ENCODE measurements at places on chromosomes 13 and 19.

GRCh38 chr13:90156390-90156789 is 1191.1 kb upstream of the MIR17HG start:
- DNase-seq: no peak

DNA sequence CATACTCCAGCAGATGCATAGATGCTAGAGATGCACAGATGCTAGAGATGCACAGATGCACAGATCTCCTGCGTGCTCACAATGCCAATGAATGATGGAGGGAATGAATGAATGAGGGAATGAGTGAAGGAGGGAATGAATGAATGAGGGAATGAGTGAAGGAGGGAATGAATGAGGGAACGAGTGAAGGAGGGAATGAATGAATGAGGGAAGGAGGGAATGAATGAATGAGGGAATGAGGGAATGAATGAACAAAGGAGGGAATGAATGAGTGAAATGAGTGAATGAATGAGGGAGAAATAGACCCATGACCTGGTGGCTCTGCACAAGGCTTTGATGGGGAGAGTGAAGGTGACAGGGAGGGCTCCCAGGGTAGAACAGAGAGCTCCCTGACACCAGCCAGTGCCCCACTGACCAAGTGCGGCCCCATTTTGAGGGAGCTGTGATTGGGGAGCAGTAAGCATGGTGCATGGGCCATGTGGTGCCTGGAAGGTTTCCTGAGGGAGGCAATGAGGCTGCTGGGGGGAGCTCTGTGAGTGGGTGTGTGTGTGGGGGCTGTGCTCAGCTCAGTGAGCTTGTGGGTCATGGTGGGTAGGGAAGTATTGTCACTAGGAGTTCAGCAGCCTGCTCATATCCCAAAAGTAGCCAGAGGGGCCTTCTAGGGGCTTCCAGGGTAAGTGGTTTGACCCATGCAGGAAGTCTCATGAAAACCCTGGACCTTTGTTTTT is 12.7 kb downstream of the SLC27A1 start:
- no peak for DNase-seq

DNA sequence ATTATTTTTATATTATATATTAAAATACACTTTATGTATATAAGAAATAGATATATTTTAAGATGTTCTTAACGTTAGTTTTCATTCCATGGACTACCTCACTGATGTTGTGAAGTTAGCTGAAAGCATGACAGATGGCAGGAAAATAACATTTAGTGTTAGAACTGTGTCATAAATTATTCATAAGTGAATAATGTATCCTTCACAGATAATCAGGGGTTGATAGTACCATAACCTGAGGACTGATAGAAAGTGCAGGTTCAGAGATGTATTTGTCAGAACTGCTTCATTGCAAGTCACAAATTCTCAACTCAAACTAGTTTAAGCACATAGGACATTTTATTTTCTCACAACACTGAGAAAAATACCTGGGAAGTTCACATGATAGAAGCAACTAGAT is 14.6 kb upstream of the DIAPH3 start:
- no peak for DNase-seq

GRCh38 chr13:44972956-44973581 is 16.2 kb downstream of the NUFIP1 start:
- DNase-seq: no peak

DNA sequence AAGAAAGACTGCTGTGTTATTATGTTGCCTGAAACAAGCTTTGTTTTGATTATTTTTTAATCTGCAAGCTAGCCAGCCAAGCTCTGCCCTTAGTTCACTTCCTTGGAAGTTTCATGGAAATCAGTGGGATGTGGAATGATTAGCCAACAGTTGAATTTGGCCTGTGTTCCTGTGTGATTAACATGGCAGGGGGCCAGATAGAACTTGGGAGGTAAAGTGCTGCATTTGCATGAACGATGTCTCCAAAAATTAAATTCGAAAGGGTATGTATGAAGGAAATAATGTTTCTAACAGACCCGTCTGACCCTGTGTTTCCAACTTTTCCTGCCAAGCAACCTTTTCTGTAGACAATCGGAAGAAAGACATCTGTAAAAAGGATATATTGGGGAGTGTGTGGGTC is 32.2 kb downstream of the UFM1 start:
- no peak for DNase-seq

- peak; percentile 57 for DNase-seq
Measured at GRCh38 chr19:10503002-10503789, at the start of gene KEAP1. Gene KEAP1, minus strand, starts transcription at chr19:10503356. Its CDS starts 3,323 bp downstream, at chr19:10500033.

DNA sequence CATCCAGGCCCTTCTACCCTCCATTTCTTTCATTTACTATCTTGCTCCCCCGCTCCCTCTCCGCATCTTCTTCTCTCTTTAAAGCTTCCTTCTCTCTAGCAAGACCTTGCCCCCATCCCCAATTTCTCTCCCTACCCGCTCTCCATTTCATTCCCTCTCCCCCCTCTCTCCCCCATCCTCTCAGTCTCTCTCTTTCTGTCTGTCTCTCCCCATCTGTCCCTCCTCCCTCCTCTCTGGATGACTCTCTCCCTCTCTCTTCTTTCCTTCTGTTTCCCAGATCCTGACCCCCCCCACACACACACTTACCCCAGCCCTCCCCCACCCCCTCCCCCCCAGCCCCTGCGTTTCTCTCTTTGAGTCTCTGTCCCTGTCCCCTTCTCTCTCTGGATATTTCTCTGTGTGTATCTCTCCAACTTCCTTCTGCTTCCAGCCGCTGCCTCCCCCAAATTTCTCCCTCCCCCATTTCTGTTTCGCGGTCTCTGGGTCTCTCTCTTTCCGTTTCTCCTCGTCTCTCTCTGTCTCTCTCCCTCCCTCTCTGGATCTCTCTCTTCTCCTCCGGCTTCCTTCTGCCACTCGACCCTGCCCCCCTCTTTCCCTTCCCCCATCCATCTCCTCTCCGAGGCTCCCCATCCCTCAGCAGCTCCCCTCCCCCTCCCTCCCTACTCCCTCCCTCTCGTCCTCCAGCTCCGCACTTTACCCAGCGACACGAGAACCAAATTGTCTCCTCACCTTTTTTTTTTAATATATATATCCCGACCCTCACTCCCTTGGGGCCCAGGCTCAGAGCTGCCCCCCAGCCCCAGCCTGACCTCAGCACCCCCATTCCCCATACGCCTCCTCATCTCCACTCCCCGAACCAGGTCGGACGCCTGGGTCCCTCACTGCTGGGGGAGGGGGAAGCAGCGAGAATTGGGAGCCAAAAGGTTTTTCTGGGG is 3.6 kb upstream of the CACNG8 start:
- DNase-seq: no peak

DNA sequence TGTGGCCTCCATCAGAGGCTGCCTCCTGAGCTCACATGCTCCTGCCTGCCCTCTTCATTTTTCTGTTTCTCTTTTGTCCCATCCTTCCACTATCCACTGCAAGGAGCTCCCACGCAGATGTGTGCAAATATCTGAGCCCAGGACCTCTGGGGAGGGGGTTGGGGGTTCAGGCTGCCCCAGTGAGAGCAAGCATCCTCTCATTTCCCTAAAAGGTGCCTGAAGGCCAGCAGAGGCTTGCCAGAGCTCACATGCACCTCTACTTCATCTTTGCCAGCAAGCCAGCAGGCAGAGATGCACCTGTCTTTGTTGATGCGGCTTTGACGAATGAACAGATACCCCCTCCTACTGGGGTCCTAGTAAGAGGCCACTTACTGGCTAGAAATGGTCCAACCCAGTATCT is 128.8 kb downstream of the FGF9 start:
- DNase-seq: no peak

- DNase-seq: no peak
Measured at GRCh38 chr19:3073931-3074595, 11.8 kb upstream of the TLE5 start.

- DNase-seq: no peak
Measured at GRCh38 chr19:7744871-7745650, 2.3 kb downstream of the CD209 start.

GRCh38 chr13:27375686-27376326 is 48.6 kb upstream of the GTF3A start:
- DNase-seq: peak; percentile 80

DNA sequence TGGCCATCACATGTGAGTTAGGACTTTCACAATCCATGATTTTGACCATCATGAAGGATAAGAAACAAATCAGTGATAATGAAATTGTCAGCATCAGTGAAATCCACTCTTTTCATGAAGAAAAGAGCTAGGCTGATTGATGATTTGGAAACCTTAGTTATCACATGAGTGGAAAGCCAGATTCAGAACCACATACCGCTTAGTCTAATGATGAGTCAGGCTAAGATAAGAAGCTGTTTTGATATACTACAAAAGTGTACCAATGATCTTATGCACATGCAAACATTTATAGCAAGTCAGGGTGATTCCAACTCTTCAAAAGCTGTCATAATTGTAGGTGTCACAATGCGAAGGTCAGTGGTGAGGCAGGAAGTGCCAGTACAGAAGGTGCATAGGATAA is 519.3 kb downstream of the GPC6 start:
- no peak for DNase-seq

GRCh38 chr19:23406091-23406490 is 10.8 kb upstream of the ZNF91 start:
- no peak for DNase-seq

DNA sequence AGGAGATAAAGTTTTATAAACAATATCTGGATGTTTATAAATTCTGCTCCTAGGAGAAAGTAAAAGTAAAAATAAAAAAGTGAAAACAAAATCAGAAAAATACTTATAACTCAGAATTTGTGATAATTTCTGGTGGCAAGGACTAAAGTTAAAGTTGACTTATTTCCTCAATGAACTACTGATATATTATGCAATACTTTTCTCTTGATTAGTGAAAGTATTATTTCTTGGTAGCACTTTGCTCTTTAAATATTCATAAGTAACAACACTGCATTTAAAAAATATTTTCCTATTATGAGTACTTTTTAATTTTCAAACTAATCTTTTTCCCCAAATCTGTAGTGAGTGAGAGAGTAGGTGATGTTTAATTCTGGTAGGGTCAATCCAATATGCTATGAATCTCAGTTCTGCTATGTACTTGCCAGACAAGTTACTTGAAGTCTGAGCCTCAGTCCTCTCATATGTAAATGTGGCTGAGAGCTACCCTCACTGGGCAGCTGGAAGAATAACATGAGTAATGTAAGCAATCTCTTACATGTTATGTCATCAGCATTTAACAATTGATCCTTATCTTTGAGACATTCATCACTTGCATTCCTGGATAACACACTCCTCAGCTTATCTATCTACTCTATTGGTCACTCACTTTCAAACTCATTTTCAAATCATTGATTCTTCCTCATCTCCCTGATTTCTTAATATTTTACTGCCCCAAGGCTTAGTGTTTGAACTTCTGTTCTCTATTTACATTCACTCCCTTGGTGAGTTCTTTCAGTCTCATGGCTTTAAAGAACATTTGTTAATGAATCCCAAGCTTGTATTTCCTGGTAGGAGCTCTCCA is 239.0 kb downstream of the RGCC start:
- DNase-seq: no peak

DNA sequence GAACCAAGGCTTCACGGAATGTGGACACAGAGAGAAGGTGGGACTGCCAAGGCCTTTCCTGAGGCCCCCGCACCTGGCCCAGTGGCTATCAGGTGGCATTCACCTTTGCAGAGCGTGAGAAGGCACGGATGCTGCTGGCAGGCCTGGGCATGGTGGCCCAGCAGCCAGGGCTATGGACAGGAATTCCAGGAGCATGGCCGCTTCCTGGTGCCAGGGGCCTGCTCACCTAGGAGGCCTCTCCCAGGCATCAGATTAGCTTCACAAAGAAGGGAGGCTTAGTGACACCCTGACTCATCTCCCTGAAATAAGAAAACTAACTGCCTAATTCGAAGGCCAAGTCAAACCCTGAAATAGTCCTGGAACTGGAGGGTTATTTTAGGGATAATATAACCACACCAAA is 155.8 kb downstream of the TEX29 start:
- DNase-seq: no peak

DNA sequence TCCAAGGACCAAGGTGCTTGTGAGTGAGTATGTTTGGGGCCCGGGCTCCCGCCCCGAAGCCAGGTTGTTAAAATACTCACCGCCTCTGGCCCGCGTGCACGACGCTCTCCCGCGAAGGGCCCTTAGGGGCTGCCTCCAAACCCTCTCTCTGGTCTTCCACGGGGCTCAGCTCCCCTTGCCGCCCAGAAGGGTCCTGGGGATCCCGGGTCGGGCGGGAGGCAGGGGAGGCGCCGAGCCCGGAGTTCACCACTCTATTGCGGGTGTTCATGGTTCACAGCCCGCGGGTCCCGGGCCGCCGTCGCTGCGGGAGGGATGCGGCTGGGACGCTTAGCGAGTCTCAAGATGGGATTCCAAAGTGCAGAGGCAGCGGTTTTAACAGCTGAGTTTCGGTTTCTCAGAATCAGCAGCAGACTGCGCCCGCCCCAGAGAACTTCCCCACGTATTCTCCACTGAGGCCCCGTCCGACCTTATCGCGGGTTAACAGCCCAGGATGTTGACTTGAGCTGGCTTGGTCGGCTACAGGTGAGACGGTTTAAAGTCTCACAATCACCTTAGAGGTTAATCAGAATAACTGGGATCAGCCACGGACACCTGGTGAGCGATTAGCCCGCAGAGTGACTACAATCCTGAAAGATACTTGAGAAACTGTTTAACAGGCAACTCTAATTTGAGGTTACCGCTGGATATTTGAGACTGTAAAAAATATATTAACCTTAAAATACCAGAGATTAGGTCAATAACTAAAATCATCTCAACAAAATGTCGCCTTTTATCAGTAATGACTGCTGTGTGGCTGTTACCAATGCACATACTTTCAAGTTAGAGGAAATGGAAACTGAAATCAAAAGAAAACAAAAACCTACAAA is at the start of gene EPSTI1:
TSS of gene EPSTI1 (minus strand) at position 344 of the 866 bp plus-strand sequence. CDS start at position 268, 76 bp downstream.
- DNase-seq: peak; percentile 84

- DNase-seq: no peak
Measured at GRCh38 chr13:94696171-94696570, 16.2 kb downstream of the SOX21 start.

- DNase-seq: no peak
Measured at GRCh38 chr13:76163761-76164160, 527.6 kb downstream of the LMO7 start.

DNA sequence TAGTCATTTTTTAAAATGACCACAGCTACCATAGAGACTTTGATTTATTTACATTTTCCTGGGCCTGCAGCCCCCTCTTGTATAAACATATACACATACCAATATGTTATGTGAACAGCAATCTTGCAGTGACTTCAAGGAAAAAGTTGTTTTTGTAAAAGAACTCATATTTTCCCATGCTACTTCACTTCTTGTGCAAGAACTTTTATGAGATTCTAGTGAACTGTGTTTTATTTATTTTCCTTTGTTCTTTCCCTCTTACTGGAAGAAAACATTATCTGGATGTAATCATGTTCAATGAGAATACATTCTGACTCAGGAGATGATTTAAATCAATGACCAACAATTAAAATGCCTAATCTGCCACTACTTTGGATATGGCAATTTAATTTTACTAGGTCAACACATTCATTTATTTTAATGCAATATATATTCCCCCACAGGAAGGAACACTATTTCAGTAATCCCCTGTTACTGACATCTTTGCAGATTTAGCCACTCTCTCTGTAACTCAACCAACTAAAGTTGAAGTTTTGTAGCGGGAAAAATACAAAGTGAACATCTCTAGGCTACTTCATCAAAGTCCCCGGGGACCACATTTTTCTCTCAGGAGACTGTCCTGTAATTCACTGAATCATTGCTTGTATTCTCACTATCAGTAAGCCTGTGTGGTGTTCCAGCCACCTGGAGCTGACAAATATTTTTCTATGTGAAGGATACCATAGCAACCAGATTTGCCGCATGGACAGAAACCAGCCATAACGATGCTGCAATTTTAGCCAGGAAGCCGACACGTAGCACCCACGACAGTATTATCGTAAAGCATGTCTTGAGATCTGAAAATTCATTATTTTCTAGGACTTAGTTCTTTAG is 90.5 kb downstream of the STARD13 start:
- no peak for DNase-seq
